Activated T-helper 2 cell treated with anti-CD3 and anti-CD28 coated beads, Interferon-gamma antibody, Interleukin-2, Interleukin-4, amounts not matched to agents 10 μg/mL and 5 μg/mL and 100 μg/mL, durations not matched to agents 14 hours and 24 hours and 36 hours (primary cell): ENCODE measurements at places on chromosomes 12 and 14. TPM values are rescaled to one million over a fixed set of nuclear protein-coding genes. Genes with fewer than 3 reads are reported as not detected.

The ZNF385A gene
- total RNA-seq: 0.60 and 0.78 TPM in 2 replicates

DNA sequence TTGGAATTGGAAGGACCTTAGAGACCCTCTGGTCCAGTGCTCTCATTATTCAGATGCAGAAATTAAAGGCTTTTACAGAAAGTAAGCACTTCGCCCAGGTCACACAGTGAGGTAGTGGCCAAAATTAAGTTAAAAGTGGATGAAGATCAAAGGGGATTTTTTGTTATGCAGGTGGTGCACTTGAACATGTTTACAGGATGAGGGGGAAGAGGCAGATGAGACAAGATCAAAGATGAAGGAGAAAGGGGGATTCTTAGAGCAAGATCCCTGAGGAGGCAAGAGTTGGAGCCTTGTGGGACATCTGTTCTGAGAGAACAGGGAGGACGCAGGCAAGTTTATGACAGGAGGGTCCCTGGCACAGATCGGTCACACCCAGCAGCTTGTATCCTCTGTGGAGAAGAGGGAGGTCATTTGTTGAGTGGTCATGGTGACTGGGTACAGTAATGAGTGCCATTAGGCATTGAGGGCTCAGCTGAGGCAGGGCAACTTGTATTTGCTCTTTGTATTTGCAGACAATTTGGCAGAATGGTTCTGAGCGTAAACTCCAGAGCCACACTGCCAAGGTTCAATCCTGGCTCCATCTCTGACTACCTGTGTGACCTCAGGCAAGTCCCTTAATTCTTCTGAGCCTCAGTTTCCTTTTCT lies 84.0 kb downstream of the BORCS5 start:
- DNase-seq: no peak

- DNase-seq: no peak
Observed at GRCh38 chr12:44019118-44019517, 183.2 kb downstream of the TMEM117 start.

GRCh38 chr14:91837076-91837475 lies 30.3 kb downstream of the TC2N start:
- DNase-seq: no peak

DNA sequence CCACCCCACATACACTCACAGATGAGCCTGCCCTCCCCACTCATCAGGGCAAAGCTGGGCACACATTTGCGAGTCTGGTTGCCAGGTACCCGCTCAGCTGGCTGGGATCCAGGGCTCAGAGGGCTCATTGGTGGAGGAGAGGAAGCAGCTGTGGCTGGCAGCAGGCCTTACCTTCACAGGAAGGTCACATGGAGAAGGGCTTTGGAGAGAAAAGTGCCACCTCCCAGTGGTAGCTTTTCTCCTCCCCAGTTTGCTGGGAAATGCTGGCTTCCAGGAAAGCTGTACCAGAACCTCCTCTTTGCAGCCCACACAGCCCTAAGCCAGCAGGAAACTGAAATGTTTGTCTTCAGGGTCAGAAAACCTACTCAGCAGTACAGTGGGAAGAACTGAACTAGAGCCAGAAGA lies 55.6 kb downstream of the LGMN start:
- no peak for DNase-seq

GRCh38 chr12:97305651-97306050 lies 157.0 kb upstream of the RMST start:
- DNase-seq: no peak

DNA sequence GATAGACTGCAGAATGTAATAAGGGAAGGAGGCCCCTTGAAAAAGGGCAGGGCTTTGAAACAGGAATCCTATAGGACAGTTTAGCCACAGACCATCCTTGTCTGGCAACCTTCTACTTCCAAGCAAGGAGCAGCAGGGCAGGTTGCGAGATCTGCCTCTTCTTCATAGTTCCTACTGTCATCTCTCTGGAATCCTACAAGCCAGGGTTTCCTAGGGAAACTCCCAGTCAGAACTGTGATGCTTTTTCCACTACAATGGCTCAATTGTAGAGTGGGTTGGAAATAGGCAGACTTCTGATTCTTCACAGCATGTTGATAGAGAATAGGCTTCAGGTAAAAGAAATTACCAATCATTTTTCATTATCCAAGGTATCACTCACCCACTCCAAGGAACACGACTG lies 186.3 kb downstream of the DACT1 start:
- no peak for DNase-seq

DNA sequence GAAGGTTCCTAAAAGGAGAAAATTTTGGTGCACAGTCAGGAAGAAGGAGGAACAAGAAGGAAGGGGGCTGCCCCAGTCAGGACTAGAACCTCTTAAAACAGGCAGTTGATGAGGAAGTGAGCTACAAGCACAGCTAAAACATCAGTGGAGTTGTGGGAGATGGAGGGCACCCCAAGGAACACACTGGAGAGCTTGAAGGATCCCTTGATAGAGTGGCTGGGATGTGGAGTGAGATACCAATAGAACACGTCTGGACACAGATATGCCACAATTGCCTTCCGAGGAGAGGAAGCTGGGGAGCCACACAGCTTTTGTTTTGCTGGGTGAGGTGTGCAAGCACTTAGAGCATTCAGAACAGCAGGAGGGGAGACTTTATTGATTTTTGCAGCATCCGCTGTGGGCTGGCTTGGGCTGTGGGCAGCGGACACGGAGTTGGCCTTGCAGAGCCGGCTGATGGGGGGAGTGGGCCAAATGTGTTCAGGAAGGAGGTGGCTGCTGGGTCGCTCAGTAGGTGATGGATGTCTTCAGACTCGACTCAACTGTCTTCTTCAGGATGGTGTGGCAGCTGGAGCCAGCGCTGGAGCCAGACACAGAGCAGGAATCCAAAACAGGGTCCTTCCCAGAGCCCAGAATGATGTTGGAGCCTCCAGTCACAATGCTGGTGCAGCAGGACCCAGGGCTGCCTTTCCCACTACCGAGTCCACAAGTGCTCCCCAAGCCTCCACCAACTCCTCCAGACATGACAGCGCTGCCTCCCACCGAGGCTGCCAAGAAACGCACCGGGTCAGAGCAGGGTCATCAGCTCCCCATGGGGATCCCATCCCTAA lies 4.7 kb upstream of the KRT79 start:
- no peak for DNase-seq

DNA sequence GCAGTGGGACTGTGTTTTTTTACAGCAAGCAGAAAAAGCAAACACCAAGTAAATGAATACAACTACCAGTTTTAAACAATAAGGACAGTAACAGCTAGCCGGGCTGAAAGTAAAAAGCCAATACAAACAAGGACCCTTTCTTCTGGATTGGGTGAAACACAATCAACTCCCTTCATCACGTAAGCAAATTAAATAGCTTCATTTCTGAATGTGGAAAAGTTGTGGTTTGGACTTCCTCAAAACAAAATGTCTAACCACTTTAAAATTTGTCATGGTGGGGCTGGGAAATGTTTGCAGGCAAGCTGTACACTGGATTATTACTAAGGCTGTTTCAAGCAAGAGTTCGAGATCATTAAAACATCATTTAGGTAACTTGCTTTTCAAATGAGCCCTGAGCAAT lies 47.4 kb downstream of the TCHP start:
- no peak for DNase-seq

GRCh38 chr12:17588968-17589367 lies 501.0 kb downstream of the RERGL start:
- DNase-seq: no peak

GRCh38 chr14:92382677-92383076 lies 59.7 kb downstream of the SLC24A4 start:
- DNase-seq: no peak

DNA sequence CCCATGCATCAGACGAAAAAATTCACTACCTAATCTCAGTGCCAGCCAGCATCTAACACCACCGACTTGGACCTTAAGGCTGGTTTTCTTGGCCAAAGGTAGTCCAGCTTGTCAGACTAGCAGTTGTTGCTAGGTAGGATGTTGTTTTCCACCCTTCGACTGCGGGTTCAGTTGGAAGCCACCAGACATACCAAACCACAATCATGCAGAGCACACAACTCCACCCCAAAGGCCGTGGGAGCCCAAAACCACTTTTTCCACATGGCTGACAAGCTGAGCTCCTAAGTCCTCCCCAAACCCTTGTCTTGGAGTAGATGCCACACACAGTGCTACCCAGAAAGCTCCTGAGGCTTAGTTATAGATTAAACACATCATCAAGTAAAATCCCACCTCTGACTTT lies 46.8 kb downstream of the LRIG3 start:
- DNase-seq: no peak

- DNase-seq: no peak
Observed at GRCh38 chr12:52141306-52141705, 50.5 kb downstream of the KRT80 start.

DNA sequence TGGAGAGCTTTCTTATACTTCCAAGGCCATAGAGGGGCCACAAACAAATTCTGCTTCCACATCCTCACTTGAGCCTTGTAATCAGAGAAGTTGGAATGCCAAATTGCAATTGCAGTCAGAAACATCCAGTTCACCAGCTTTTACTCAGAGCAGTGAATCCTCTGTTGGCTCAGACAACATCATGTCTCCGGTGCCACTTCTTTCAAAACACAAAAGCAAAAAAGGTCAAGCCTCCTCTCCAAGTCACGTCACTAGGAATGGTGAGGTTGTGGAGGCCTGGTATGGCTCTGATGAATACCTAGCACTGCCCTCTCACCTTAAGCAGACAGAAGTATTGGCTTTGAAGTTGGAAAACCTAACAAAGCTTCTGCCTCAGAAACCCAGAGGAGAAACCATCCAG lies 217.1 kb downstream of the AKAP6 start:
- no peak for DNase-seq

The GLIPR1L2 gene
- not detected in 2 replicates for total RNA-seq

DNA sequence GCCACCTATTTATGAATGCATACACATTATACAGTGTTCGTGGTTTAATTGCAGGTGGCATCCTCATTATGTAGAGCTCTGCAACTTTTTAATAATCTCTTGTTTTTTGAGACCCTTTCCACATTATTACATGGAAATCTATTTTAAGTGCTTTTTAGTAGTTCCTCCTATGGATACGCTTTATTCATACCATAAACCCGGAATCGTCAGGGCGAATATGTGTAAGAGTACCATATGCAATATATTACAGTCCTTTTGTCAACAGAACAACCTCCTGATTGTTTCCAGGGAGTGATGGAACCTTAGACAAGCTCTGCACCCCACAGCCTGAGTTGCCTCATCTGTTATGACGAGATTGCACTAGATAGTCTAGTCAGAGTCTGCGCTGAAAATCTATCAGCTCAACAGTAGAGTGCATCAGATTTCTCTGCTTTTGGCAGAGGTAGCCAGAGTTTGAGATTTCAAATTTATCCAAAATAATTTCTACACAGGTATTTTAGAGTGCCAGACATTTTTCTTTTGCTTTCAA lies 33.6 kb downstream of the EID3 start:
- no peak for DNase-seq

The CCDC175 gene
- not detected in 2 replicates for total RNA-seq

The STXBP6 gene
- not detected in 2 replicates for total RNA-seq

DNA sequence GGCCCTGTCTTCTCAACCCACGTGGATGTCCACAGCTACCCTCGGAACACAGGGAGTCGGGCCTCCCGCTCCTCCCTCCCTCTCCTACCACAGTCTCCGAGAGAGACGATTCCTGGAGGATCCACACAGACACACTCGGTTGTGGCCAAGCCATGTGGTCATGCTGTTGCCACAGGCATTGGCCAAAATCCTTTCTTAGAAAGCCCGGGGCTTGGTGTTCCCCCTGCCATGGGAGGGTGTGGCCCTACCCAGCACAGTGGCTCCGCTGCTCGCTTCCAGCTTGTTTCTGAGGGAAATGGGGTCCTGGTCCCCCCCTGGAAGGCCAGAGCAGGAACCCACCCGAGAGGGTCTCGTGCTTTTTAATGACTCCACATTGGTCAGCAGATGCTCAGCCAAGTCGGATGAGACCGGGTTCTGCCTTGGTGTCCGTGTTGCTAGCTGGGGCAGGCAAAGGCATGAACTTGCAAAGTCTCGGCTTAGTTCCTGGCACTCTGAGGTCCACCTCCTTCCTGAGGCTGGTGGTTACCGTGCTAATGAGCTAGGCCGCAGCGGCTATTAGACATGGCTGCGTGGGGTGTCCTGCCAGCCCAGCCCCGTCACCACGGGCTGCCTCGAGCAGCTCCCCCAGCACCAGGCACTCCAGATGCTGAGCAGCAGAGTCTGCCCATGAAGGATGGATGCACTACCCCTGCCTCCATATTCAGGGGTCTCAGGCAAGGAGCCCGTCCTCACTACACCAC lies 46.8 kb upstream of the MEG3 start:
- DNase-seq: no peak

- DNase-seq: no peak
Observed at GRCh38 chr12:52168019-52168717, 23.6 kb downstream of the KRT80 start.

The PKP2 gene
- total RNA-seq: 0.11 TPM in 1 of 2 replicates, not detected in the other

The CDKN1B gene
- 49.0 and 53.4 TPM in 2 replicates for total RNA-seq

DNA sequence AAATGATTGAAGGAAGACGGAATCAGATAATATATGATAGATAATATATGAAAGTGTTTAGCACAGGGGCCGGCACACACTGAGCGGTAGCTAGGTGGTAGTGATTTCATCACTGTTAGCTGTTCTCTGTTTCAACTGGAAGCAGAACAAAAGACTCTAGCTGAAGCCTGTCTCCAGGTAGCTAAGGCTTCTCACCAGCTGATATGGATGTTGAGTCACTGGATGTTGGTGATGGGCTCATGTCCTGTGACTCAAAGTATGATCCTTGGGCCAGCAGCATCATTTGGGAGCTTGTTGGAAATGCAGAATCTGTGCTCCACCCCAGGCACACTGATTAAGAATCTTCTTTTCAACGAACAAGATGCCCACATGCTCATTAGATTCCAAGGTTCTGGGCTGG lies 21.7 kb upstream of the KCNA5 start:
- no peak for DNase-seq

GRCh38 chr14:74841230-74842207 lies 34.4 kb downstream of the PROX2 start:
- no peak for DNase-seq

GRCh38 chr12:108237272-108237671 lies 101.8 kb downstream of the CMKLR1 start:
- DNase-seq: no peak

- DNase-seq: no peak
Observed at GRCh38 chr14:39739796-39740195, 307.6 kb upstream of the FBXO33 start.

GRCh38 chr14:89775151-89775550 lies 179.4 kb downstream of the EFCAB11 start:
- no peak for DNase-seq

The FITM1 gene
- 1.0 and 1.2 TPM in 2 replicates for total RNA-seq

The HPD gene
- not detected in 2 replicates for total RNA-seq

DNA sequence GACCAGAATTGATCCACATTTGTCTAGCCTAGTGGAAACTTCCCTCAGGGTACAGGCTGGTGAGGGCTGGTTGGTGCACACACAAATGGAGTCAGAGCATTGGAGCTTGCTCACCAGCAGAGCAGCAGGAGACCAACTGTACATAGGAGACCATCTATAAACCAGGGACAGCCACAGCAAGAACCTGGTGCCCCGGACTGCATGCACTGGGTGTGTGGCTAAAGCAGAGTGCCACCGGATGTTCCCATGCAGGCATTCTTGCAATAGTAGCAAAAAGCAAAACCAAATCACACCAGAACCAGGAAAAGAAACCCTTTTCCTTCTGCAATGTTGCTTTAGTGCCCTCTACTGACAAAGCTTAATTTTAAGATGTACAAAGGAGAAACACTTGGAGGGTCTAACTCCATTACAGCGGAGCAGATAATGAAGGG lies 136.4 kb downstream of the MDGA2 start:
- no peak for DNase-seq

GRCh38 chr14:75454963-75455546 lies 27.2 kb downstream of the JDP2 start:
- no peak for DNase-seq

GRCh38 chr14:100772607-100773165 lies 46.0 kb downstream of the DLK1 start:
- no peak for DNase-seq

GRCh38 chr12:30251546-30251945 lies 444.1 kb downstream of the IPO8 start:
- no peak for DNase-seq

The TOMM20L gene
- total RNA-seq: not detected in 2 replicates
